ENCODE measurements at places on chromosomes 5 and 9.

- no peak for DNase-seq
Measured at GRCh38 chr9:90834828-90835595, 33.4 kb downstream of the SYK start.

DNA sequence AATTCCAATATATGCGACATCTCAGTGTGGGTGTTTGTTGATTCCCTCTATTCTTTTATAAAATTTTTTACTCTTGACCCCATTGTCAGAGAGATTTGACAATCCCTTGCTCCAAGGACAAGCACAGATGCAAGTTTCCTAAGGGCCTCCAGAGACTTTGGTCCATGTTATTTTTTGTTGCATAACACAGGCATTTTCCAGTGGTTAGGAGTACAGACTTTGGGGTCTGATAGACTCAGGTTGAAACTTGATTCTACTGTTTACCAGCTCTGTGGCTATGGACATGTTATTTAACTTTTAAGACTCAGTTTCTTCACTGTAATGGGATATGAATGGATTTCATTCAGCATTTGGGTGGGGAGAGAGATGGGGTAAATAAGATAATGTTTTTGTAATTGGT lies 361.3 kb downstream of the ENC1 start:
- DNase-seq: no peak

DNA sequence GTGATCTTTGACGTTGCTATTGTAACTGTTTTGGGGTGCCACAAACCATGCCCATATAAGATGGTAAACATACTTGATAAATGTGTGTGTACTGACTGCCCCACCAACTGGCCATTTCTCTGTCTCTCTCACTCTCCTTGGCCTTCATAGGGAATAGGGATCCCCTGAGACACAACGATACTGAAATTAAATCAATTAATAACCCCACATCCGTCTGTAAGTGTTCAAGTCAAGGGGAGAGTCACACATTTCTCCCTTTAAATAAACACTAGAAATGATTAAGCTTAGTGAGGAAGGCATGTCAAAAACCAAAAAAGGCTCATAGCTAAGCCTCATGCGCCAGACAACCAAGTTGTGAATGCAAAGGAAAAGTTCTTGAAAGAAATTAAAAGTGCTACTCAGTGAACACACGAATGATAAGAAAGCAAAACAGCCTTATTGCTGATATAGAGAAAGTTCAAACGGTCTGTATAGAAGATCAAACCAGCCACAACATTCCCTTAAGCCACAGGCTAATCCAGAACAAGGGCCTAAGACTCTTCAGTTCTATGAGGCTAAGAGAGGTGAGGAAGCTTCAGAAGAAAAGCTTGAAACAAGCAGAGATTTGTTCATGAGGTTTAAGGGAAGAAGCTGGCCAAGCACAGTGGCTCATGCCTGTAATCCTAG lies 111.1 kb downstream of the UGCG start:
- no peak for DNase-seq

DNA sequence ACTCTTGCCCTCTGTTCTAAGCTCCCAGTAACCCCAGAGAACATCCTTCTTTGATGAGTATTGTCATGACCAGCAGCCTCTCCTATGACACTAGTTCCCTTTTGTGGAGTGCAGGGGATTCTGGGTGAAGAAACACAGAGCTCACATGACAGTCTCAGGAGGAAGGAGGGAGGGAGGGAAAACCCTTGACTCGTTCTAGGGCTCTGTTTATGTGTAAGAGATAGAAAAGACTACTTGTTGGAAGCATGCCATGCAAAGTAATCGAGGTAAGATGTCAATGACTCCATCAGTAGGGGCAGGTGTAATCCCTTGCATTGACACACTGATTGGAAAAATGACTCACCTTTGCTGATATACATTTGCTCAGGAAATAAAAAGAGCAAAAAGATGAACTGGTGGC lies 190.2 kb upstream of the ELL2 start:
- no peak for DNase-seq

DNA sequence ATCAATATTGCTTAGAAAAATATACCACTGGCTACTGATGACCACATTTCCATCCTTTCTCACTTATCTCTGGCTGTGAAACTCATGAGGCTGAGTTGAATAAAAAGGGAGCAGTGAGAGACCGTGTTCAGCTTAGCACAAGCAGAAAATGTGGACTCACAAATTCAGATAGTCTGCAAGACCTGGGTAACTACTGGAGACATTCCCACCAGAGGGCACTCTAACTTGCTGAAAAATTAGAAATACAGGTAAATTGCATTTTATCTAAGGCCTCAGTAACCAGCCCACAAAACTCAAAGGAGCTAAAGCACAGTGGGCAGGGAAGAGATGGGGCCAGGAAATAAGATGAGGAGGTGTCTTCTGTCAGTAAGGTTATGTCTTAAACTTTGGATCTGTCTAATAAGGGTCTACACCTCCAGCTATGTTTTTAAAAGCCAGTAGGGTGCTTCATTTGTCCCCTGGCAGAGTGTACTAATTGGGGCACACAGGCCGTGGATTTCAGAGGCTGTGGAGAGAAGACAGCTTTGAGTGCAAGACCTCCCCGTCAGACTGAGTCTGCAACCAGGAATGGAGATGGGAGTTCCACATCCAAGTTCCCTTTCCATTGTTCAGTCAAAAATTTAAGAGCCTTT lies 8.7 kb upstream of the NDUFB6 start:
- DNase-seq: no peak

DNA sequence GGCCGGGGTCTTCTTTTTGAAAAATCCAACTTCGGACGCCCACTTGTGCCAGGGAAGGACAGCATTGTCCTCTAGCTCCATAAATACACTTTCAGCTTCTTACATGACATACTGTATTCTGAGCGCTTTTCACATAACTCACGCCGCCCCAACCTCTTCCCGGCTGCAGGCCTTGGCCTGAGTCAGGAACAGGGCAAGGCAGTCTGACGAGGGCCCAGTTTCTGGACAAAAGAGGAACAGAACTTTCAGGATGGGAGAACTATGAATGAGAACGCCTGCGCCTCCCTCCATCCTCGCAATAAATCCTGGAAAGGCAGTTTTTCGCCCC lies 650 bp downstream of the DCTN4 start:
- no peak for DNase-seq

GRCh38 chr5:155926031-155926430 lies 400.9 kb upstream of the SGCD start:
- no peak for DNase-seq

DNA sequence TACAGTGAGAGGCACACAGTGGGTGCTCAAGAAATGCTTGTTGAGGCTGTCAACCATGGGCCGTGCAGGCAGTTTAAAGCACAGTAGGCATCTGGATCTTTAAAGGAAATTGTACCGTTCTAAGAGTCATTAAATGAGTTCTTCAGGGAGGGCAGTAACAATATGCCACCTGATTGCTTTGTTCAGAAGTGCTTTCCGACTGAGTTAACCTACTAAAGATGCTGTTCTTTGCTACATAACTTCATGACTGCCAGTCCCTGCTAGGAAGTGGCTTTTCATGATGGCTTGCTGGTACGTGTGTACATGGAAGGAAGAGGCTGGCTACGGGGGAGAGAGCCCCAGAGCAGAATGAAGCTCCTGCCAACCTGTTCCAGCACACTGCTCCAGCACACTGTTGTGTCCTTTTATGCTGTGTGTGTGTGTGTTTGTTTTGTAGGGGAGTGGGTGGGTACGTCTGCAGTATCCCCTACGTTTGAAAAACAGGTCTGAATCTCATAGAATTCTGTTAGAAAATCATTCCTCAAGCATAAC lies 41.9 kb upstream of the PPP2R2B start:
- no peak for DNase-seq

DNA sequence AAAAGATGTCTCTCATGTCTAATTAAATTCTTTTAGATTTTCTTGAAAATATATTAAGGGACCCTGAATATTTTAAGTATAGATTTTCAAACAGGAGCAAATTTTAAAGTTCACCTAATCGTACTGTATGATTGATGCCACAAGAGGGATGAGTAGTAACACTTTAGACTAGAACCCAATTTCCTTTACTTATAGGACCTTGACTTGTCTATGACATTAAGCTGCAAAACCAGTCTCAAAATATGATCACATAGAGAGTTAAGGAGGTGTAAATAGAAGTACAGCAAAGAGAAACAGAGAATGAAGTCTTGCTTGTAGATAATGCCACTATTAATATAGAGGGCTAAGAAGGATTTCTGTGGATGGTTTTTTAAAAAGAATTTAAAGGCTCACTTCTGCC lies 312.9 kb upstream of the PRR16 start:
- DNase-seq: no peak

- no peak for DNase-seq
Measured at GRCh38 chr5:82364497-82364896, 86.3 kb upstream of the RPS23 start.

- DNase-seq: no peak
Measured at GRCh38 chr5:99239826-99240360, 311.1 kb upstream of the CHD1 start.

- no peak for DNase-seq
Measured at GRCh38 chr5:68447136-68447929, 231.8 kb downstream of the PIK3R1 start.

GRCh38 chr9:16727452-16728136 lies 142.9 kb downstream of the BNC2 start:
- no peak for DNase-seq

GRCh38 chr9:120571443-120572257 lies 8.3 kb downstream of the CDK5RAP2 start:
- DNase-seq: no peak

DNA sequence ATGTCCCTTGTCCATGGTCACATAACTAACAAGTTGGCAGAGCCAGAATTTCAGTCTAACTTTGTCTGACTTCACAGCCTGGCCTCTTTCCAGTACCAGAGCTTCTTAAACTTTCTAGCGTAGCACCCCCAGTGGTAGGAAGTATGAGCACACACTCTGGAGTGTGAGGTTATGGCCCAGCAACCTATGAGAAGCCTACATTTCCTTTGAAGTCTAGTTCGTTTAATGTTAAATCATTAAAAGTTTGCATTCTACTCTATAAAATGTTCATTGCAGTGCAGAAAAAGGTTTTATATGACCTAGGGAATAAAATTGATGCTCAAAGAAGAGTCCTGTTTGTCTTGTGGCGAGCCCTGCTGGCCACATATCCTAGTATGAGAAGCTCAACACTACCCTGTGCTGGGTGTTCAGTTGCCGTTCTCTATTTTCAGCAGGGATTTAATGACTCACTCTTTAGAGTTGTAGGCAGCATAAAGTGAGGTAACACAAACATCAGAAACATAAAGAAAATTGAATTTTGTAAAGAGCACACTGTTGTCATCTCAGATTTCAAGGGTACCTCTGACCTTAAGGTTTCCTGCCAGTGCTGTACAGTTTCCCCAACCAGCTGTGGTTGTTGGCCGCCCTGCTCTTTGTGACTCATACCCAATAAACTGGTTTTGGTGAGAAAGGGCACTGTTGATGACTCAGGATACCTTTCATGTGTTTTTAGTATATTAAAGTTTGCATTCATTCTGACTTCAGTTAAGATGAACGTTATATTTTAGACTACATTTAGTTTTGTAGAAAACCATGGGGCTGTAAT lies 14.3 kb downstream of the MCCC2 start:
- DNase-seq: peak; percentile 48

DNA sequence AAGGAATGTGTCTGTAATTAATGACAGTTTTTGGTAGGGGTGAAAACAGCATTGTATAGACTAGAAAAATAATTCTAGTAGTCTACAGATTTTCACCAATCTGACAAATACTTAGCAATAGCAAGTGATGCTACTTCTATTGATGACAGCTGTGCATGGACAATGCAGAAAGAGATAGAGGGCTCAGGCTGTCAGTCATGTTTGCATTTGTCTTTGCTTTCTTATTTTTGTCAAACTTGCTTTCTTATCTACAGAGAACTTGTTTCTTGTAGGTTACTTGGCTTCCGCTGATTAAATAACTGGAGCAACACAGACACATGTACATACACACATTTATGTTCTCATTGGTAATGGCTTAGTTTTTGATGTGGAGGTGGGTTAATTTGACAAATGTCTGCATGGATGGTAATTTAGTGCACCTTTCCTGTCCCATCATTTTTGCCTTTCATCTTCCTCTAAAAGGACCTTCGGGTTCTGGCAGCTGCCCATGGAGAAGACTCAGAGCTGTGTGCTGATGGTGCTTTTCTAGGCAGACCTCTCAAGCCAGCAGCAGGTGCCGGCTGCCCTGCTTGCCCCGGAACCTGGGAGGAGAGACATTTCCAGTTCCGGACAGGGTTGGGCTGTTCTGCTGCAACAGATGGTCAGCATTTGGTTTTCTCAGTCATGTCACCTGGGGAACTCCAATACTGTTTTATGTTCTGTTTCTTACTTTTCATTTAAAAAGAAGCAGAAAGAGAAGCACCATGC lies 28.8 kb downstream of the CAMK4 start:
- DNase-seq: no peak

Measured in stimulated activated CD8-positive, alpha-beta memory T cell treated with anti-CD3 and anti-CD28 coated beads, Interleukin-4, amount 100 ng/mL, for 24 hours (primary cell).